Natural killer cell (primary cell): ENCODE measurements at places on chromosomes 5 and 9.

- no peak for DNase-seq
These were observed 941 bp downstream of the XPA start for GRCh38 chr9:97695995-97696802.

DNA sequence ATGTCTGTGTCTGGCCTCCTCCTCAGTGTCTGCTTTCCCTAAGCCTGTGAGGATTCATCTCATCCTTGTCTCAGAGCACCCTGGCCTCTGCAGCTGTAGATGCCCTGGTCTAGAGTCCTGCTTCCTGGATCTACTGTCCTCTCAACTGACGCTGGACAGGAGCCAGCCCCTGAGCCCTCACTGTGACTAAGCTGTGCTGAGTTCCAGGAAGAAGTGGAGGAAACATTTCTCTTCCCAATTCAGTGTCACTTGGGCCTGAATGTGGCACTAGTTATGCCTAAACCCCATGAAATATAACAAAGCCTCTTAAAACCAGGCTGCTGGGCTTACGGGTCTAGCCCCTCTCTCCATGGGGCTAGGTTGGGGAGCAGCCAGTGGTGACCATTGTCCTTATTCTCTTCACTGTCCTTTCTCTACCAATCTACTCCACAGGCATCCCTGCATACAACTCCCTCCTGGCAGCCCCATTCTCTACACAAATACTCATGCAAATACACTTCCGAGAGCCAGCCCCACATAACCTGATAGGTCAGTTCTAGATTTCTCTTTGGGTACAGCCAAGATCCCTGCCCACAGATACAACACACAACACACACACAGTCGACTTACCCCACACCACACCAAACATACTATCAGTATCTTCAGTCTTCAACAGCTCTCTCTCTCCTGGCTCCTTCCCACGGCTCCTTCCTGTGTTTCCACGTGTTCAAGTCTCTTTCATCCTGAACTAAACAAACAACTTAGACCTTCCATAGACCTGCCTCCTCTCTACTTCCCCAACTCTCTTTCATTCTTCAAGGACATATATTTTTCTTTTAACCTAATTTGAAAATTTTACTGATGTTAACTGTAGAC lies 220.8 kb downstream of the SNX18 start:
- no peak for DNase-seq

DNA sequence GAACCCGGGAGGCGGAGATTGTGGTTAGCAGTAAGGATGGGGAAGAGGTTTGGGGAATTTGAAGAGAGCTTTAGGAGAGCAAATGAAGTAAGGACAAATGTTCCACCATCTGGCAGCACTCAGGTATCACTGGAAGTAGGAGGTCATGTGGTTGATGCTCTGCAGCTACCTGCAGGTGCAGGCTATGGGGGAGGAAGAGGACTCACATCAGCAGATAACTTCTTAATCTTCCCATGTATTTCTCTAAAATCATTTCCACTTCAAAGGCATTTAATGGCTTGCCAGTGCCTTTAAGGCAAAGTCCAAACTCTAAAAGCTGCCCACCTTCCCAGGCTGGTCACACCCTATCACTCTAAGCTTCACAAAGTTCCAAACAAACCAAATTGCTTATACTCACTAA lies 8.1 kb upstream of the HAVCR1 start:
- no peak for DNase-seq

- DNase-seq: no peak
These were observed 32.6 kb upstream of the GOLPH3 start for GRCh38 chr5:32206509-32207354.

- no peak for DNase-seq
These were observed 107.2 kb upstream of the ARRDC3 start for GRCh38 chr5:91490316-91490715.

DNA sequence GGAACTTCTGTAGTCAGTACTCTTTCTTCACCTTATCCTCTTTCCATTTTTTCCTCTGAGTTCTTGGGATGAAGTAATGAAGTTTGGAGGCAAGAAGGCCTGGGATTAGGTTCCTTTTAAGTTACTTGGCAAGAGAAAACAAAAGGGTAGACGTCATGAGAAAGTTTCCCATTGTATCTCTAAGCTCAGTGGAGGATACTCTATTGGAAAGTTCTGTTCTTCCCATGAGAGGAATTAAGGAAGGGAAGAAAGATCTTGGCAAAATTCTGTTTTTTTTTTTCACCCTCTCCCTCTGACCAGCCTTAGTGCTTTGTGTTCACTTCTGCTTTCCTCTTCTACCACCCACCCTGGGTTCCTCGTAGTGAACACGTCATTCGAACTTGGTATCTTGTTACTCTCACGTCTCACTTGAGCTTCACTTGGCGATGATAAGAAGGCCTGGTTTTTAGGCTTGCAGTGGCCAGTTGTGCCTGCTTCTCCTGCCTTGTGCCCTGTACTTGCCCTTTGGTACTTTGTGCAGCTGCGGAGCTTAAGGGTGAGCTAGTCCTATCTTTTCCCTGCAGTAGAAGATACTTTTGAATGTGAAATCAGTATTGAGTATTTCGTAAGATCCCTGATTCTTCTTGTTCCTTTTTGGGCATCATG lies 67.0 kb downstream of the ARHGAP26 start:
- no peak for DNase-seq

DNA sequence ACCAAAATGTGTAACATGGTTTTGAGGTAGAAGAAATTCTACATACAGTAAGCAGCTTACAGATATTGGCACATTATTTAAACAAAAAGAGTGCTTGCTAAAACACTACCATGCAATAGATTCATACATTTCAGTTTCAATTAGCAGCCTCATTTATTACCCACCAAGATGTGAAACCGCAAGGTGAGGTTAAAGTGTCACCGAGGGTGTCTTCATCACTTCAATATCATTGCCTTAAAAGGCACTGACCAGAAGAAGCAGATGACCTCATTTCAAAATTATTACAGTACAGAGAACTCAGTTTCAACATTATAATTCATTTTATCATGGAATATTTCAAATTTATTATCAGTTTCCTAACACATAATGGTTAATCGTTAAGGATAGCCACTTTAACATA lies 302.2 kb downstream of the ISL1 start:
- DNase-seq: no peak

GRCh38 chr5:176732736-176733405 lies 77.5 kb upstream of the UNC5A start:
- no peak for DNase-seq

GRCh38 chr9:133102190-133103021 lies 18.6 kb downstream of the RALGDS start:
- no peak for DNase-seq
